ENCODE measurements at places on chromosomes 11 and 22.

DNA sequence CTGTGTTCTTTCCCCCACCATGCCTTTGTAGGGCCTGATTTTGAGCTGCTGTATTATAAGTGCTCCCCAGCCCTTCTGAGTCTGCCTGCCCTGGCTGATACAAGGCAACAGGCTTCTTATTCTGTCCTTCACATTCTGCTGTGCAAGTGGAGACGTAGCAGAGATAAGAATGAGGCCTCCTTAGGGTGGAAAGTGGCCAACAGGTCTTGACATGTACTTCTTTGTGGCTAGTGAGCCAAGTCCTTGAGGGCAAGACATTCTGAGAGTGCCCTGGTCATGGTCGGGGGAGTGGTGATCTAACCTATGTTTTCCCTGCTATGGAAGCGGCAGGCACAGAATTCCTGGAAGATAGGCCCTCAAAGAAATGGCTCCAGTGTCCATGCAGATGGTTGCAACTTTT is 235.7 kb upstream of the CADM1 start:
- no peak for DNase-seq

DNA sequence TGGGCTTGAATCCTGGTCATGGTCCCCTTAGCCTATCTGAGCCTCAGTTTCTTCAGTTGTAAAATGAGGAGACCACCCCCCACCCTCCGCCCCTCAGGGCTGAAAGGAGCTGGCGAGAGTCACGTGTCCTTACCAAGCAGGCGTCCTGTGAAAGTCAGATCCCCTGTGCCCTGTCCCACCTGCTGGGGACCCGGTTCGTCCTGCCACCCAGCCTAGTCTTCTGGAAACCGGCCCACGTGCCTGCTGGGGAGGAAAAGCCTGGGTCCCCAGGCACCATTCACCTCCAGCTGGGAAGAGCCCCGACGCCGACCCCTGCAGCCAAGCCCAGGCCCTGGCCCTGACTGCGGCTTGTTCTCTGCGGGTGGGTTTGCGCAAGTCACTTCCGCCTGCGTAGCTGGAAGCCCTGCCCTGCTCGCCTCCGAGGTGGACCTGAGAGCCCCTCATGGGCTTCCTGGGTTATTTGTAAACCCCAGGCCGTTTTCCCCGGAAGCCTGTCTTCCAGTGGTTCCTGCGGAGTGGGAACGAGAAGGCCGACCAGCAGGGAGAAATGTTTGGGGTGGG is 679 bp upstream of the SSH3 start:
- peak; percentile 80 for DNase-seq

DNA sequence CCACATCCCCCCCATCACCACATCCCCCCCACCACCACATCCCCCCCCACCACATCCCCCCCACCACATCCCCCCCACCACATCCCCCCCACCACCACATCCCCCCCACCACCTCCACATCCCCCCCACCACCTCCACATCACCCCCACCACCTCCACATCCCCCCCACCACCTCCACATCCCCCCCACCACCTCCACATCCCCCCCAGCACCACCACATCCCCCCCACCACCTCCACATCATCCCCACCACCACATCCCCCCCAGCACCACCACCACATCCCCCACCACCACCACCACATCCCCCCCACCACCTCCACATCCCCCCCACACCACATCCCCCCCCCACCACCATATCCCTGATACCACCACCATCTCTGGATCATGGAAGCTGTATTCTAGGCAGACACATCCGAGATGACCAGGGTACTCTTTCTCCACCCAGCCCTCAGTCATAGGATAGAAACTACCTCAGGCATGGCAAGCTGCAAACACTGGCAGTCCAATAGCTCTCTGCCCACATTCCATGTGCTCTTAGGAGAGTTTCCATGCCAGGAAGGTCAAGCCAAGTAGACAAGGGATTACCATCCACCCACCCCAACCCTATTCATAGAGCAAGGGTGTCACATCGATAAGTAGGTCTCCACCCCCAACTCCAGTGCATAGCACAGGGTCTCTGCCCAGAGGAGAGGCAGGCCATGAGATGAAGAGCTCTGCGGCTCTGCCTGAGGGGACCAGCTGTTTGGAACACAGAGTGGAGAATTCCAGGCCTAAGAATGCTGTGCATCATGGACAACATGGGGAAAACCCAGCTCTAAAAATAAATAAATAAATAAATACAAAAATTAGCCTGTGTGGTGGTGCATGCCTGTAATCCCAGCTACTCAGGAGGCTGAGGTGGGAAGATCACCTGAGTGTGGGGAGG is 33.0 kb upstream of the TEAD1 start:
- no peak for DNase-seq

- DNase-seq: peak; percentile 70
Measured at GRCh38 chr11:102800767-102801166, 2.8 kb upstream of the MMP1 start.

DNA sequence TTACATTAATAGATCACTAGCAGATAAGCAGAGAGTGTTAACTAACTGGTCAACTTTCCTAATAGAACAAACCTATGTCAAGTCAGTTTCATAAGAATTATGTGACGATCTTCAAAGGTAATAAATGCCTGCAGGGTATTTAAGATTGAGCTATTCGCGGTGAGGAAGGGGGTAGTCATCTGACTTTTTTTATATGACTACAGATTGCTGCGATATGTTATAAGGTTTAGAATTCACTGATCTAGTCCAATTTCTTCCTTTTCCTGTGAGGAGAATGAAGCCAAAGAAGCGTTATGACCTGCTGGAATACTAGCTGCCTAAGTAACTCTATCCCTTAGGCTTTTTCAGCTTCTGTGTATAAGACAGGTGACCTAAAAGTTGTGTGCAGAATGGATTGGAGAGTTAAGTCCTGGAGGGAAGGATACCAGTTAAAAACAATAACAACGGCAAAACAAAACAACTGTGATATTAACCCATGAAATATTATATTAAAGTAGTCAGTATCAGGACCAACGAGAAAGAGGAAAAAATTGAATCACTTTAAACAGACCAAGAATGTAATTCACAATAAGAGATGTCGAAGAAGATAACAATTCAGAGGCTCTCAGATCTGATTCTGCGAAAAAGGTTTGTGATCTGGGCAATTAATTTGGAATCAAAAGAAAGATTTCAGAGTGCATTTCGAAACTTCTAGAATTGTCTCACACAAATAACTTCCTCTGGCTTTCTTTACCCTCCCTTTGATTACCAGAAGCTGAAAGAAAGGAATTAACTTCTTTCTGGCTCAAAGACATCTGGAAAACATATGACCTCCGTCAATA is 630 bp downstream of the CASP4 start:
- DNase-seq: no peak

DNA sequence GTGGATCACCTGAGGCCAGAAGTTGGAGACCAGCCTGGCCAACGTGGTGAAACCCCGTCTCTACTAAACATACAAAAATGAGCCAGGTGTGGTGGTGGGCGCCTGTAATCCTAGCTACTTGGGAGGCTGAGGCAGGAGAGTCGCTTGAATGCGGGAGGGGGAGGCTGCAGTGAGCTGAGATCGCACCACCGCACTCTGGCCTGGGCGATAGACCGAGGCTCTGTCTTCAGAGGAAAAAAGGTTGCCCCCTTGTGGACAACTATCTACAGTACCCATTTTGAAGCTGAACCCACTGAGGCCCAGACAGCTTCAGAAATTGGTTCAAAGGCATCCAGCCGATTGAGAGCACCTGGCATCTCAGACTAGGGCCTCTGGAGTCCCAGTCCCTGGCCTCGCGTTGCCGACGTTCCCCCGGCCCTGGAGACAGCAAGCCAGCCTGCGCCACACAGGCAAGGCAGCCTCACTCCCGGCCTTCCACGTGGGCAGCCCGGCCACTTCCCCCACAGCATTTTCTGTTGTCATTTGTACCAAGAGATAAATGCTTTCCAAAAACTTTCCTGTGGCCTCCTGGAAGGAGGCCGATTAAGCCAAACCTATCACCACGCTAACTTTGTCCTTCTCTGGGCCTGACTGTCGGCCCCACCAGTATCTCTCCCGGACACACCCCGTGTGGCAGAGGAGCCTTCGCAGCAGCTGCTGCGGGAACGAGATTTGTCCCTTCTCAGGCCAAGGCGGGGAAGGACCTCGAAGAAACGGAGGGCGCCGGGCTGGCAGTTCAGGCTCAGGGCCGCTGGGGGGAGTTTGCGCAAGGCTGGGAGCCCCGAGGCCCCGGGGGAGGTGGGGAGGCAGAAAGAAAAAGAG is 82.8 kb downstream of the FLI1 start:
- DNase-seq: no peak

- no peak for DNase-seq
Measured at GRCh38 chr11:46363031-46363407, 15.8 kb downstream of the DGKZ start.

DNA sequence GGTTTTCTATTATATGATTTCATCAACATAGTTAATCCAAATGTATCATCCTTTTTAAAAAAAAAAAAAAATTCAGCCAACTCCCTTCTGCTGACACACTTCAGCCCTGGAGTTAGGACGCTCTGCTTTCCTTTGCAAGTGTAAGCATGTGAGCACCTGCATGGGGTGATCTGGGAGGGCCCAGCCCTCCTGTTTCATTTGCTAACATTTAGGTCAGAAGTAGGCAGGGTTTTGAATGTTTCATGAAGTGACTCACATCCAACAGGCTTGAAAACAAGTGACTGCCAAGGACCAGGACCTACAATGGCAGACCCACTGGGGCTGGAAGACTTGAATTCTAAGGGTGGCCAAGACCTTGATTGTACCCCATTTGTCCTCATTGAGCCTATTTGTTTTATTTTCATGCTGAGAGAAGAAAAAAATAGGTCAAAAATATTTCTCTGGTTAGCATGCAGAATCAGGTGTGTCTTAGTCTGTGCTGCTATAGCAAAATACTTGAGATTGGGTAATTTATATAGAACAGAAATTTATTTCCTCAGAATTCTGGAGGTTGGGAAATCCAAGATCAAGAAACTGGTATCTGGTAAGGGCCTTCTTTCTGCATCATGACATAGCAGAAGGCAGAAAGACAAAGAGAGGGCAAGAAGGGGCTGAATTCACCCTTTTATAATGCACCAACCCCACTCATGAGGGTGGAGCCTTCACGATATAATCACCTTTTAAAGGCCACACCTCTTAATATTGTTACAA is 137.6 kb downstream of the CD44 start:
- DNase-seq: no peak

- DNase-seq: no peak
Measured at GRCh38 chr11:14713496-14714244, 70.1 kb downstream of the PDE3B start.

DNA sequence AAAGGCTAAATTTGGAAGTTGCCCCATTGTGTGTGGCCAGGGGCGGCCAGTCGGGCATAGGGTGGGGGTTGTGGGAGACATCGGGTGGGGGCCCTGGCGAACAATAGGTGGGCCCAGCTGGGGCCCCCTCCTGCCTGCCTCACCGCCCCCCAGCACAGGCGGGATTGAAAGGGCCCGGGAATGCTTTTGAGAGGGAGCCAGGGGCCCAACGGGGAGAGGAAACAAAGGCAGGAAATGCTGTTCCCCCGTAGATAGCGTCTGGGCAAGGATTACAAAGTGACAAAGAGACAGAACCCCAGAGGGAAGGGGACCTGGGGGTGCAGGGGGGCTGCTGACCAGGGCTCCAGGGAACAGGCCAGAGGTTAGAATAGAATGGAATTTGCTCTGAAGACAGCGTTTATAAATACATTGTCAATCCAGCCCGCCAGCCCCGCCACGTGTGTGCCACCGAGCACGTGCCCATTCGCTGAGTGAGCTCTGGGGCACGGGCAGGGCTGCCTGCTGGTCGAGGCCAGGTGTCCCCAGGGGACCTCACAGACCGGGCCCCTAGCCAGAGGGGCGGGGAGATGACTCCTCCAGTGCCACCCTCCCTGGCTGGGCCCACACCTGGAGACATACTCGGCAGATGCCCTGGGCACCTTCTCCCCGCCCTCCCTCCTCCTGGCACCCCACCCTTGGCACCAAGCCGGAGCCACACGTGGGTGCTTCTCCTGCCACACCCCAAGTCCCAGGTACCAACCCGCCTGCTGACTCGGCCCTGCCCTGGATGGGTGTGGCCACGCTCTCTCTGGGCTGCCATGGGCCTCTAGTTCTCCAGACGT is 9.7 kb downstream of the PDGFB start:
- no peak for DNase-seq

GRCh38 chr11:69817265-69818230 is 1.7 kb downstream of the FGF3 start:
- no peak for DNase-seq

DNA sequence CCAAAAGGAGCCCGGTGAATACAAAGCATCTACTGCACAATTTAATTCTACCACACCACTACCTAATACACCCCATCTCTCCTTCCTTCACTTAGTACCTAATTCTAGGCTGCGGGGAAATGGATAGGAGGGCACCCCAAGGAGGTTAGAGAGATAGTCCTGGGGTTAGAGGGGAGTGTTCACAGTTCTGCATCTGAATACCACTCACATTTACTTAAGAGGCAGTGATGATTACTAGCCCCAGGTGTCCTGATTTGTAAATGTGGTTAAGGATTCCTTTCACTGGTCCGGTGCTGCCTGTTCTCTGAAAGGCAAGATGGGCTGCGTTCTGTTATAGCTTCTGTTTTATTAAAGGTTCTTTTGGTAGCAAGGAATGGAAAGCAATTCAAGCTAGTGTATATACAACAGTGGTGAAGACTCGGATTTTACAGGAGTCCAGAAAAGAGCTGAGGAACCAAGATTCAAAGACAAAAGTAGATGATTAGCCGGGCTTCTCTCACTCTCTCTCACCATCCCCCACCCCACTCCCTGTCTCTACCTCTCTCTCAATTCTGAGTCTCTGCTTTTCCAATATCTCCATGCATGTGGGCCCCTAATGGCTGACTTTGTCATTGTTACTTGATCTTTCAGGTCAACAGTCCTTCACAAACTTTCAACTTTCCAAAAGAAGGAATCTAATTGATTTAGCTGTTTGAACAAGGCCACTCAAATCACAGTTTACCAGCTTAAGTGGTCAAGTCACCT is 8.7 kb upstream of the KCNA4 start:
- DNase-seq: no peak

DNA sequence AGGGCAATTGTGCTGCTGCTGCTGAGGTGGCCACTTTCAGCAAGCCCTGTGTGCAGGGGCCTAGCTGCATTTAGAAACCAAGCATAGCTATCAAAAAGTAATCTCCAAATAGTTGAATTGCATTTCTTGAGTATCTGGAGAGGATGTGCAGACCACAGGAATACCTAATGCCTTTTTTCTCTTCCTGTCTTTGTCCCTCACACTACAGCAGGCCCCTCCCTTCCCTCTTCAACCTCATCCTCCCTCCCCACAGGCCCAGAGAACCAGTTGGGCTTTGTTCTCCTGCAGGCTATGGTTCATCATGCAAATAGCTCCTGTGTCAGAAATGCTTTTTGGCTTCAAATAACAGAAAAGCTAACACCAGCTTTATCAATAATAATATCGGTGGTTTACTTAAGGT is 47.7 kb downstream of the DKK3 start:
- no peak for DNase-seq

GRCh38 chr11:35918716-35919115 is 25.1 kb upstream of the LDLRAD3 start:
- no peak for DNase-seq
